Type B pancreatic cell (in vitro differentiated cells): ENCODE measurements at places on chromosomes 5 and 9.
A peak's percentile ranks its signal among the peaks of the same experiment; 100 is the strongest.

DNA sequence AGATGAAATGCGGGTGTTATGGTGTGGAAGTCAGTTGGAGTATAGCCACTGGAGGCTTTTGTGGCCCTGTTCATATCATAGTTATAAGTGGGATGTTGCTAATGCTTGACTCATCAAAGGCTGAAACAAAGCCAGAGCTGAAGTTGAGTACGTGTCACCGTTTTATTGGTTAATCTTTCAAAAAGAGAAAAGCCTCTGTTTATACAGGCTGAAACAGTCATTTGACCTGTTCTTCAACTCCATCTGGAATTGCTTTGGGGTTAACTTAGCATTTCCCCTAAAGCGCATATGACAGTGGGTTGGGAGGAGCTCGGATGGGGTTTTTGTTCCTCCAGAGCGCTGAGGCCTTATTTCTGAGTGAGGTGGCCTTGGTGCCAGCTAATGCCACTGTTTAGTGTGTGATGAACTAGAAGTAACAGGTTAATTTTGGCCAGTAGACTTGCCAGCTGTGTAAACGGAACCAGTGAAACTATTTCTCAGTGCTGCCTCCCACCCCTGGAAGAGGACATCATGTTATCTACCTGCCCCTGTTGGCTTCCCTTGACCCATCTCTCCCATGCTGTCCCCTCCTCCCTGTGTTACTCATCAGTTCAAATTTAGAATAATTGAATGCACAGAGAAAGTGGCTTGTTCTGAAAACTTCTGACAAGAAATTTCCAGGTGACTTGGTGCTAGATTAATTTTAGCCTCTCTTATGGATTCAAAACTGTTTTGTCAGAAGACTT, 34.2 kb downstream of the MTAP start:
- peak overlapping the region; percentile 30 for H3K27ac ChIP-seq
- H3K36me3 ChIP-seq = peaks cover 86% of the 10 kb centered on the region
- peaks cover 6% of the 10 kb centered on the region for H3K4me1 ChIP-seq
- H3K4me3 ChIP-seq = no peak overlapping the region
- DNase-seq = no peak
- H3K27me3 ChIP-seq = no peaks in the 10 kb centered on the region

DNA sequence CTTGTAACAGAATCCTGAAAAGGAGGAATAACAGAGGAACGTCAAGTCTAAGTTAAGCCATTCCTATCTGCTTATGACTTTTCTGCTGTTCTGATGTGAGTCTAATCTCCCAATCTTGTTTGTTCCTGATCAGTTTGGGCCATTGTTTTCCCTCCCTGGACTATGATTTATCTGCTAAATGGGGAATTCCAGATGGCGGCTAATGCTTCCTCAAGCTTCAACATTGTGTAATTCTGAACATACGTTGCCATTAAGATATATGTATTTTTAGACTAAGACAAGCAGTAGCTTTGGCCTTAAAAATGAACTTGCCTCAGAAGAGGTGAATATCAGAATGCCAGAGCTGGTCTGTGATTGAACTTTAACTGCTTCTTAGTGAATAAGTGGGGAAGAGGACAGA, 142.7 kb downstream of the PRKACG start:
- no peak overlapping the region for H3K27ac ChIP-seq
- no peaks in the 10 kb centered on the region for H3K36me3 ChIP-seq
- H3K27me3 ChIP-seq = no peaks in the 10 kb centered on the region
- no peak for DNase-seq

DNA sequence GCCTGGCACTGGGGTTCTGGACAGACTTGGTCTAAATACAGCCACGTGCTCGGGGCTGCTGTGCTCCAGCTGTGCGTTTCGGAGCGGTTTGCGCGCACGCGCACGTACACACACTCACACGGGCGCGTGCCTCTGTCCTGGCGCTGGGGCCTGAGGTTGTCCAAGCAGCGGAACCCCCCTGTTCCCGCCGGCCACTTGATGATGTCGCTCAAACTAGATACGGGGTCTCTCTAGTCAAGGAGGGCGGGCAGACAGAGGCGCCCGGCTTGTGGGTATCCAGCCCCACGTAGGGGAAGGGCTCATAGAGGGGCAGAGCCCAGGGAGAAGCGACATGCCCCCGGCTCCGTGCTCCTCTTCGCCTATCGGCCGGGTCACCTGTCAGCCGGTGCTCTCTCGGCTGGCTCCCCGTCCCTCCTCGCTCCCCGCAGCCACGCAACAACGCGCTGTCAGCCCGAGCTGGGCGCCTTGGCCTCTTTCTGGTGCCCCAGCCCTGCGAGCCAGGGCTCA, 8.9 kb downstream of the NR2F1-AS1 start:
- DNase-seq = no peak
- H3K4me3 ChIP-seq = peak overlapping the region; percentile 74
- H3K27ac ChIP-seq = no peak overlapping the region
- peaks cover 50% of the 10 kb centered on the region for H3K4me1 ChIP-seq
- H3K27me3 ChIP-seq = peaks cover 85% of the 10 kb centered on the region

DNA sequence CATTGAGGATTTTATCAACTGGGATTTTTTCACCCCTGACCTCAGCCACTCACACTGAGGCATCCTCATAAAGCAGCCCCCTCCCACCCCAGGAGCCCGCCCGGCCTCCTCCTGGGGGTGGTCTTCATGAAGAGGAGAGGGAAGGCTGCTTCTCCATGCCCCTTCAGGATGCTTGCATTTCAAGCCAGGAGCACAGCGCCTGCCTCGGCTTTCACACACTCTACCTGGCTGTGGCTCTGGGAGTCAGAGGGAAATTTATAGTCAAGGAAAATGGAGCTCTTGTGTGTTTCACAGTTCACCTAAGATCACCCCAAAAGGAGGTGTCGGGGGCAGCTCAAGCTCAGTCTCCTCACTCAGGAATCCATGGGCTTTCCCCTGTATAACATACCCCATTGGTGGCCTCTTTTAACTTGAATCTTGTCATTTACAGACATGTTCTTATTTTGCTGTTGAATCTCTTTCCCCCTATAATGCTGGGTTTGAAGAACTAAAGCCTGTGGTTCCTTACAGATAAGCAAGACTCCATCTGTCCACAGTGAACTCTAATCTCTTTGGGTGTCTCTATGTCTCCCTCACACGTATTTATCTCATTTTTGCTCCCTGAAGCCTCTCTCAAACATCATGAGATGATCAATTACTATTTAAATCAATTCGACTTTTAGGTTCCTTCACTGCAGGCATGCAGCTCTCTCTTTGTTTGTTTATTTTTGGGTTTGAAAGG, 22.6 kb upstream of the IQGAP2 start:
- DNase-seq = no peak
- H3K27me3 ChIP-seq = peaks cover 5% of the 10 kb centered on the region
- H3K4me3 ChIP-seq = no peak overlapping the region
- peaks cover 19% of the 10 kb centered on the region for H3K4me1 ChIP-seq
- no peak overlapping the region for H3K27ac ChIP-seq

- no peaks in the 10 kb centered on the region for H3K36me3 ChIP-seq
- no peak overlapping the region for H3K27ac ChIP-seq
- no peaks in the 10 kb centered on the region for H3K27me3 ChIP-seq
- DNase-seq = no peak
Observed at GRCh38 chr9:136855461-136856078, 3.4 kb downstream of the MAMDC4 start.

GRCh38 chr5:102511666-102512065, 12.9 kb upstream of the SLCO6A1 start:
- no peaks in the 10 kb centered on the region for H3K36me3 ChIP-seq

DNA sequence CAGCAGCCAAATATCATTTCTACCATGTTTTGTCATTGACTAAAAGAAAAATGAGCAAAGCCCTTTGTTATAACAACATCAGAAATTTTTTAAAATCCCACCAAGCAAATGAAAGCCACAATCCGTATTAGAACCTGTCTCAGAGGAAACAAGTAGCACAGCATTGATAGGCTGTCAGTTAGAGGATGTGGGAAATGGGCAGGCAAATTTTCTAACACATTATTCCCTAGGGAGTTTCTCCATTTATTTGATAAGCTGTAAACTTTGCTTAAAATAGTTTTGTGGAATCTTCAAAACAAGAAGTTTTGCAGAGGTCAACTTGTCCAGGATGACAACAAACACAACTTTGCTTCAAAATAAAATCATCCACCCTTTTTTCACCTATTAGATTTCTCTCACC, 53.6 kb upstream of the APC start:
- no peak for DNase-seq
- no peaks in the 10 kb centered on the region for H3K36me3 ChIP-seq
- no peak overlapping the region for H3K4me3 ChIP-seq
- H3K4me1 ChIP-seq = peaks cover 18% of the 10 kb centered on the region

DNA sequence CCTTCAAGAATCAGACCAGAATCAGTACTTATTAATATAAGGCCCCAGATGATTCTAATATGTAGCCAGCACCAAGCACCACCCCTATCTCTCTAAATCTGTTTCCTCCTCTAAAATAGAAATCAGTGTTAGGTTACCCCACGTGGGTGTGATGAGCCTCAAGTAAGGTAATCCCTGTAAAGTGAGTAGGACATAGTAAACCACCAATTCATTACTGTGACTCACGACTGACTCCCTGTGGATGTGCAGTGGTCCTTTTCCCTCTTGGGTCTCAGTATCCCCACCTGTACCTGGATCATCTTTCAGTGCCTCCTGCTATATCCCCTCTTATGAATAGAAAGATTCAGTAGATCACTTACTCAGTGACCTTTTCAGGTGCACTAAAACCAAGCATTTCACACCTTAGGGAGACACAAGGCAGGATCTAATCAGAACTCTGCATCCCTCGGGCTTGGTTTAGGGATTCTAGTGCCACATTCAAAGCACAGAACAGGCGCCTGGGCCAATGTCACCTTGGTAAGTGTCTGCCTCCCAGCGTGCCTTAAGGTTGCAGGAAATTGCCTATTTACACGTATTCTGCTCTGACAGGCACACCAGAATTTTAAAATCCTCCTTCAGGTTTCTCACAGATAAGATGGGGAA, 12.2 kb upstream of the ALDH1B1 start:
- H3K27me3 ChIP-seq = peaks cover 6% of the 10 kb centered on the region
- peaks cover 26% of the 10 kb centered on the region for H3K4me1 ChIP-seq
- H3K27ac ChIP-seq = peak overlapping the region; percentile 83
- no peak overlapping the region for H3K4me3 ChIP-seq

DNA sequence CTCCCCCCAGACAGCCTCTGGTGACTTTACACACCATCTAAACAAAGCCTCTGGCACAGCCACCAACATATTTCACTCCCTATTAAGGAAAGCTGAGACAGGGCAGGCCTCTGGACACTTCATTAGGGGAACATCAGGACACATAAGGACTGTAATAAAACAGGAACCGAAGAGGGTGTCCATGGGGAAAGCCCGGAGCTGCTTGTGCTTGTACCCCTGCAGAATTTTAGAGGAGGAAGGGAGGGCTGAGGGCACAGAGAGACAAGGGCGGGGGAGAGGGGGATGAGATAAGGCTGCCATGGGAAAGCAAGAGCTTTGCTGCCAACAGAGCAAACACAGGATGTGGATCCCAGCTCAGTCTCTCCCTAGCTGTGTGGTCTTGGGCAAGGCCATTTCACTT, 138.4 kb downstream of the ASTN2 start:
- DNase-seq = no peak
- no peak overlapping the region for H3K27ac ChIP-seq
- H3K36me3 ChIP-seq = no peaks in the 10 kb centered on the region
- no peaks in the 10 kb centered on the region for H3K27me3 ChIP-seq
- peaks cover 12% of the 10 kb centered on the region for H3K4me1 ChIP-seq

DNA sequence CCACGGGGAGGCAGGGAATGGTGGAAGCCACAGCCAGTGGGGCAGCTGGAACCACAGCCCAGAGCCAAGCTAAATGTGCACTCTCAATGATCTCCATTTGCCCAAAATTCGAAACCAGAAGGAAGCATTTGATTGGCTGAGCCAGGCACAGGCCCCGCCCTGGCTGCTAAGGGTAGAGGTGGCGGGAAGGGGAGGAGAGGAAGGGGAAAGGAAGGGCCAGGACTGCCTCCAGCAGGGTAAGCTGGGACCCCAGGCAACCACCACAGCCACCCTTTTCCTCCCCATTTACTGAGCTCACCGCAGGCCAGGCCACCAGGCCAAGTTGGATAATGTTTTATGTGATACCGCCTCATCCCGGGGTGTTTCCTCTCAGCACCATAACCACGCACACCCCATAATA, 100.3 kb upstream of the RAPGEF1 start:
- H3K36me3 ChIP-seq = no peaks in the 10 kb centered on the region
- no peak overlapping the region for H3K4me3 ChIP-seq
- H3K4me1 ChIP-seq = peaks cover 9% of the 10 kb centered on the region
- no peak for DNase-seq
- peaks cover 15% of the 10 kb centered on the region for H3K27me3 ChIP-seq

GRCh38 chr9:15300218-15300617, 6.8 kb downstream of the TTC39B start:
- H3K4me1 ChIP-seq = peaks cover 13% of the 10 kb centered on the region
- H3K27me3 ChIP-seq = no peaks in the 10 kb centered on the region
- peaks cover 20% of the 10 kb centered on the region for H3K36me3 ChIP-seq
- no peak overlapping the region for H3K4me3 ChIP-seq

DNA sequence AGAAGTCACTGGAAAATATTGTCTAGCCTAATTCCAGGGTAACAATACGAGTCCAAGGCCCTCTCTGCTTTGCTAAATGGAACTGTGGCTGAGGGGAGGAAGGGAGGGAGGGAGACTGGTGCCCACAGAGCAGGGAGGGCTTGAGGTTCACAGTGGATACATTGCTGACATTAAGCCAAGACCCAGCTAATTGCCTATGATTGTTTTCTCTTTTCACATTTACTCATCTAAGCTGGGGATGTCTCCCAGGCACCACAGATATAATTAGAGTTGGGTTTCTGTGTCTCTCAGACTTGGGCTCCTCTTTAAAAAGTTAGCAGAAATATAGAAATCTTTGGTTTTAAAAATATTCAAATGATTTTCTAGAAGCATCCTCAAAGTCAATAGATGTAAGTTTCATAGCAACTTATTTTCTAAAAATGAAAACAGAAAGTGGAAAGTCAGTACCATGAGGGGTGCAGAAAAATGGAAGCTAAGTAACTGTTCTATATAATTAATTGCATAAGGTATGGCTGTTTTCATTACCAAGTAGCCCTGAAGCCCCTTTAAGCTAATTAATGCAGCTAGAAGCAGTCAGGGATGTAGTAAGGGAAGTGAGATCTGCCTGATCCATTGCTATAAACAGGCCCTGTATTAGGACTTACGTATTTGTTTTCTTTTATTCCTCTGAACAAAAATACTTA, 259.8 kb downstream of the NDUFS4 start:
- H3K4me1 ChIP-seq = no peaks in the 10 kb centered on the region
- no peaks in the 10 kb centered on the region for H3K27me3 ChIP-seq
- no peak overlapping the region for H3K4me3 ChIP-seq
- no peak overlapping the region for H3K27ac ChIP-seq
- no peaks in the 10 kb centered on the region for H3K36me3 ChIP-seq

DNA sequence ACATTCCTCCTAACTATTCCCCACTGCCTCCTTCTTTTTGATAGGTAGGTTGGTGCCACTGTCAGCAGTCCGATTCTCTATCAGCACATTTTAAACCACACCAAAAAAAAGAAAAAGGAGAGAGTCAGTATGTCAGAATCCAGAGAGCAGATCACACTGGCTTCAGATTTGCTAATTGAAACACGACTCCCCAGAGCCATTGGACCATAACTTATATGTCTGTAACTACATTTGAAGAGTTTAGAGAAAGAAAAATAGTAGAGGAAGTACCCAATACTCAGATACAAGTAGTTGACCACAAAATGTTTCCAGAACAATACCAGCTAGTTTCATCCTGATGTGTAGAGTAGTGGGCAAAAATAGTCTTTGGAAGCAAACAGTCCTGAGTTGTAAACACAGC, 216.6 kb downstream of the NR2F1-AS1 start:
- no peak overlapping the region for H3K4me3 ChIP-seq
- no peak for DNase-seq
- H3K4me1 ChIP-seq = peaks cover 11% of the 10 kb centered on the region
- H3K36me3 ChIP-seq = no peaks in the 10 kb centered on the region
- no peaks in the 10 kb centered on the region for H3K27me3 ChIP-seq
- no peak overlapping the region for H3K27ac ChIP-seq

- H3K4me1 ChIP-seq = no peaks in the 10 kb centered on the region
- H3K36me3 ChIP-seq = no peaks in the 10 kb centered on the region
- H3K27ac ChIP-seq = no peak overlapping the region
- H3K4me3 ChIP-seq = no peak overlapping the region
- no peak for DNase-seq
Observed at GRCh38 chr5:127227881-127228280, 62.7 kb upstream of the MEGF10 start.
